ENCODE measurements at places on chromosomes 16 and 17.
A peak's percentile ranks its signal among the peaks of the same experiment; 100 is the strongest.

GRCh38 chr16:676913-677312 is 1.4 kb downstream of the RHBDL1 start:
- no peak for DNase-seq

DNA sequence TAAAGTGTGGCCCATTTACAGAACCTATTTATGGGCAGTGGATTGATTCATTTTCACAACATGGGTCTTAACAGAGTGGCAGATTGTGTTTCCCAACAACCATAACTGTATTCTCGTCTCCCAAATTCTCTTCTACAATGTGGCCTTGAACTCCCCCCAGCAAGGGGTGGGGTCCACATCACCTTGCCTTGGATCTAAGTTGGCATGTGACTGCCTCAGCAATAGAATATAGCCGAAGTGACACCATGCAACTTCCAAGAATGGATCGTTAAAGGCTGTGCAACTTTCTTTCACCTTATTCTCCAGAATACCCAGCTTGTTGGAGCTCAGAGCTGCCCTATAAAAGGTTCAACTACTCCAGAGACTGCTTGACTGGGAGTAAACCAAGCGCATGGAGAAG is 72.0 kb upstream of the CDH5 start:
- DNase-seq, result no peak

- no peak for DNase-seq
Observed at GRCh38 chr17:16419074-16419928, 3.9 kb downstream of the TRPV2 start.

- DNase-seq, result no peak
Observed at GRCh38 chr17:40366861-40367518, 2.5 kb upstream of the GJD3 start.

DNA sequence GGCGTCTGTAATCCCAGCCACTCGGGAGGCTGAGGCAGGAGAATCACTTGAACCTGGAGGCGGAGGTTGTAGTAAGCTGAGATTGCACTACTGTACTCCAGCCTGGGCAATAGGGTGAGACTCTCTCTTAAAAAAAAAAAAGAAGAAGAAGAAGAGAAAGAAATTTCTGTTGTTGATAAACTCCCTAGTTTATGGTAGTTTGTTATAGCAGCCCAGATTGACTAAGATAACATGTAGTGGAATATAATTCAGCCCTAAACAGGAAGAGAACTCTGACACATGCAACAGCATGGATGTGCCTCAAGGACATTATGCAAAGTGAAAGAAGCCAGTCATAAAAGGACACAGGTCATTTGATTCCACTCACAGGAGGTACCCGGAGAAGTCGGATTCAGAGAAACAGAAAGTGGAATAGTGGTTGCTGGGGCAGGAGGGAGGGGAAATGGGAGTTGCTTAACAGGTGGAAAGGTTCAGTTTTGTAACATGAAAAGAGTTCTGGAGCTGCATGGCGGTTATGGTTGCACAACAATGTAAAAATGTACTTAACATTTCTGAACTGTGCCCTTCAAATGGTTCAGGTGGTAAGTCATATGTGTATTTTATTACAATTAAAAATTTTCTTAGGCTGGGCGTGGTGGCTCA is 26.0 kb upstream of the PRM1 start:
- DNase-seq, result no peak

- no peak for DNase-seq
Observed at GRCh38 chr16:524274-525040, 3.1 kb upstream of the CAPN15 start.

DNA sequence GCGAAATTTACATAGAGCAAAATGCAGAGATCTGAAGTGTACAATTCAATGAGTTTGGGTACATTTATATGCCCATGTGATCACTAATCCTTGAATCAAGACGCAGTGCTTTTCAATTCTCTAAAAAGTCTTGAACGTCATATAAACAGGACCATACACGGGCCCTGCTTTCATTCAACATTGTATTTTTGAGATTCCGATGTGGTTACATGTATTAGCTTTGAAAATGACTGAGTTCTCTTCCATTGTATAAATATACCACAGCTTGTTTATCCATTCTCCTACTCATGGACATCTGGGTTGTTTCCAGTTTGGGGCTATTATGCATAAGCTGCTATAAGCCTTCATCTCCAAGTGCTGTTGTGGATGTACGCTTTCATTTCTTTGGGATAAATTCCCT is 45.5 kb downstream of the ZCCHC14 start:
- no peak for DNase-seq

- DNase-seq, result no peak
Observed at GRCh38 chr16:73189136-73189535, 141.2 kb upstream of the ZFHX3 start.

DNA sequence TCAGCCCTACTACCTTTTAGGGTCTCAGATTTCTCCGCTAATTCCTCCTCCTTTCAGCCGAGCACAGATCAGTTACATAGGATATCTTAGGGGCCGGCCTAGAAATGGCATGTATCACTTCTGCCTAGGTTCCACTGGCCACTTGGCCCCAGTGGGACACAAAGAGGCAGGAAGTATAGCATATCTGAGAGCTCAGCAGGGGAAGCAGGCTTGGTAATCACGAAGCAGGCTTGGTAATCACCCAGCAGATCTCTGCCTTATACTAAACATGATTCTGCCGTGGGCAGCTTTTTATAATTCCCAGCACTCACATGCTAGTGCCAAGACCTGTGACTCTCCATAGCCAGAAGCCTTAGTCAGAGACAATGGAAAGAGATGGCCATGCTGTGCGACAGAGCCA is 59.6 kb upstream of the CACNG5 start:
- no peak for DNase-seq

GRCh38 chr17:4276514-4276913 is 12.7 kb upstream of the ANKFY1 start:
- no peak for DNase-seq

DNA sequence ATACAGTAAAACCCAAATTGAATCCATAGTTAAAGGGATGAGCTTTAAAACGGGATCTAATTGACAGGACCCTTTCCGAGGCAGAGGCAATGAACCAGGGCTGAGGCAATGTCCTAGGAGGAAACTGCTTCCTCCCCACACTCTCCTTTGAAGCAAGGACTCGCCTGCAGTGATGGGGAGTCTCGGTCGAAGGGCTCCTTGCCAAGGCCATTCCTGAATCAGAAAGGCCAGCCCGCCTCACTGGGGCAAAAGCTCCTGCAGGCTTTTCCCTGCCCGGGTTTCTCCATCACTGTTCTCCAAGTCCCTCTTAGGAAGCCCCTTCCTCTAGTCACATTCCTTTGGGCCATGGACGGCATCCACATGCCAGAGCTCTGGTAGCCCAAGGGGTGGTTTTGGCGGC is 132.0 kb downstream of the RBFOX3 start:
- DNase-seq, result peak; percentile 79

GRCh38 chr17:30570596-30571265 is 93.5 kb downstream of the GOSR1 start:
- no peak for DNase-seq

DNA sequence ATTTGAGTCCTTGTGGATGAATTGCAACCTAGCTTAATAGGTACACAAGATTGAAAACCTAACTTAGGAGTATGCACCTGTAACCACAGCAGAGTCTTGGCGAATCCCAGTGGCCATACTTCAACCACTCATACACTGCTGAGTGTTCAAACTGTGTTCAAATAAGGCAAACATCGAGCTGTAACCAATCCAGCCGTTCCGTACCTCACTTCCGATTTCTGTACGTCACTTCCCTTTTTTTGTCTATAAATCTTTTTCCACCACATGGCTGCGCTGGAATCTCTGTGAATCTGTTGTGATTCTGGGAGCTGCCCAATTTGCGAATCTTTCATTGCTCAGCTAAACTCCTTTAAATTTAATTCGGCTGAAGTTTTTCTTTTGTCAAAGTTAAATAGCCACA is 190.6 kb downstream of the MAF start:
- DNase-seq, result no peak

DNA sequence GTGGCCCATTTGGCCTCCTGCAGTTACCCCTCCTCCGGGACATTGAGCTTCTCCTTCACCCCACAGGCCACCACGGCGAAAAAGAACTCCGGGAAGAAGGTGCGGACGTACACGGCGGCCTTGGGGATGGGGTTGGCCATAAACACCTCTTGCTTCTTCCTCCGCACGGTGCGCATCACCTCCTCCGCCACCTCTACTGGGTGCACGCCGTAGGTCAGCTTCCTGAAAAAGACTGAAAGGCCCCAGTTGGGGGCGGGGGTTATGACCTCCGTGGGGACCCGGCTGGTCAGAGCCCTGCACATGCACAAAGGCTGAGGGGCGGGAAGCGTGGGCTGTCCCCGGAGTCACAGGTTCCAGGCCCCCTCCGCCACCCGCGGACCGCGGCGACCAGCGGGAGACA is 19.9 kb downstream of the DHRS7C start:
- no peak for DNase-seq

DNA sequence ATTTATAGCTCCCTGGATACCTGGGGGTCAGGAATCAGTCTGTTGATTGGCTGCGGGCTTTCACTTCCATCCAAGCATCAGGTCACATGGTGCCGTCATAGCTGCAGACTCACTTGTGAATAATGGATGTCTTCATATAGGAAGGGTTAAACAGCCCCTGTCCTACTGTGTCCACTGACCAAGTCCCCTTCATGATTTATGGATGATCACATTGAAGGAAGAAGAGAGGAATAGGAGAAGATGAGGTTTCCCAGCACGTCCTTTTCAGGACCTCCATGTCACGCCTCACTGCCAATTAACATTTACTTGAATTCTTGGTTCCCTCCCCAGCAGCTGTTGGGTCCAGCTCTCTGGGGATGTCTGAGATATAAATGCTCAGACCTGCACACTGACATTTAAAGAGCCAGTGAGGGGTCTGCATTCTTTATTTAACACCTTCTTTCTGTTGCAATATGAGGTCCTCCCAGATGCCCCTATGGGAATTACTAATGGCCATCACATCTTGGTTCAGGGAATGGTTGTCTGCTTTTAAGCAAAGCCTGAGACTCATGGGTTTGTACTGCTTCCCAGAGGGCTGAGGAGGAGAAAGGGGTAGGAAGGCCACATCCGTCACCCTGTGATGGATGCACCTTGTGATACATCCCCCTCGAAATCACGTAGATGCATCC is 230.6 kb upstream of the HSBP1 start:
- no peak for DNase-seq
